ENCODE measurements at places on chromosomes 12 and 14. TPM values are rescaled to one million over a fixed set of nuclear protein-coding genes. Genes with fewer than 3 reads are reported as not detected.

GRCh38 chr12:39619316-39619659 lies 315 bp downstream of the ABCD2 start:
- no peaks in the 10 kb centered on the region for H3K36me3 ChIP-seq
- no peak overlapping the region for H3K27ac ChIP-seq
- no peak for DNase-seq
- peak overlapping the region; percentile 79 for H3K4me3 ChIP-seq
- no peaks in the 10 kb centered on the region for H3K27me3 ChIP-seq
- peaks cover 6% of the 10 kb centered on the region for H3K4me1 ChIP-seq

- H3K27me3 ChIP-seq = no peaks in the 10 kb centered on the region
- no peak overlapping the region for H3K27ac ChIP-seq
- peaks cover 18% of the 10 kb centered on the region for H3K4me1 ChIP-seq
- no peaks in the 10 kb centered on the region for H3K36me3 ChIP-seq
- no peak overlapping the region for H3K4me3 ChIP-seq
These were observed 9.5 kb upstream of the KRT7 start for GRCh38 chr12:52223406-52224039.

GRCh38 chr12:78439666-78440065 lies 424.9 kb upstream of the SYT1 start:
- H3K36me3 ChIP-seq = no peaks in the 10 kb centered on the region
- DNase-seq = no peak
- H3K4me3 ChIP-seq = no peak overlapping the region

RERG gene
- not detected for total RNA-seq

GRCh38 chr12:94080341-94081009 lies 67.9 kb upstream of the PLXNC1 start:
- H3K27ac ChIP-seq = no peak overlapping the region
- no peaks in the 10 kb centered on the region for H3K27me3 ChIP-seq
- H3K4me3 ChIP-seq = no peak overlapping the region
- no peaks in the 10 kb centered on the region for H3K36me3 ChIP-seq
- no peaks in the 10 kb centered on the region for H3K4me1 ChIP-seq
- DNase-seq = no peak

DNA sequence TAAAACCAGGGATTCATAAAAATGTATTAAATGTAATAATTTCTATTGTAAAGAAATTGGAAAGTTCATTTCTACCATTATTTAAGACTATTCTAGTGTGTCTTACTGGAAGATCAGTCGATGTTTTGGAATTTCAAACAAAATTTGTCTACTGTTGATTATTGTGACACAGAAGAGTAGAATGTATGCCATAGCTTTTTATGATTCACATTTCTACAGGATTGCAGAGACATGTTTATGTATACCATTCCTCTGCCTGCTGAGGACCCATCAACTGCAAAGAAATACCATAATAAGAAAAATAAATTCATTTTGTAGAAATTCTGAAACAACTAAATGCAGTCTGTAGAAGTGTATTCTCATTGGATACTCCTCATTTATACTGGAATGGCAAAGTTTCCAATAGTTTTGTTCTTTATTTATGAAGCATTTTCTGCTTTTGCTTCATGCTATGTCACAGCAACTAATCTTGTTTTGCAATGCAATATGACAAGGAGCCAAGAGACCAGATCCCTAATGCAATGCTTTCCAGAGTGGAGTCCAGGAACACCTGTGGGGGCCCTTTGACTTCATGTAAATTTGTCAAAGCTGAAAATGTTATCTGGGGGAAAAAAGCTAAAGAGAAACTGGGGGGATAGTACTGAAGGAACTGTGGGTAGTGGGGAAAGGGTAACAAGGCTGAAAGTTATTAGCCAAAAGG lies 172.9 kb upstream of the LRIG3 start:
- no peak for DNase-seq
- no peaks in the 10 kb centered on the region for H3K36me3 ChIP-seq
- H3K4me3 ChIP-seq = no peak overlapping the region

DNA sequence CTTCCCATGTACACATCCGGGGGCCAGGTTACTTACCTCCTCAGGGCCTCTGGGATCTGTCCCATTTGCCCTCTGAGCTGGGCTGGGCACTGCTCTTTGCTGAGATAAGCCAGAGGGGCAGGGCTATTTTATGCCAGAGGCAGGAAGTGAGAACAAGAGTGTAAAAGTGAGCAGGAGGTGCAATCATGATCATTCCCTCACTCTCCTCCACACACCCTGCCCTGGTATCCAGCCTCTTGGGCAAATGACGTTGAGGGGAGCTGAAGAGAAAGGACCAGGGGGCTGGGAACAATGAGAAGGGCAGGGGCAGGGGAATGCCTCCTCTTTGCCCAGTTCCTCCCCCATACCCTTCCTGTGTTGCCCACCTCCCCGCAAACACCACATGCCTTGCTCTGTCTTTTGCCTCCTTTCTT lies 4.2 kb downstream of the LPAR5 start:
- peaks cover 5% of the 10 kb centered on the region for H3K4me1 ChIP-seq
- H3K36me3 ChIP-seq = no peaks in the 10 kb centered on the region
- no peaks in the 10 kb centered on the region for H3K27me3 ChIP-seq
- DNase-seq = no peak

ZNF891 gene
- total RNA-seq = 1.2 TPM

DNA sequence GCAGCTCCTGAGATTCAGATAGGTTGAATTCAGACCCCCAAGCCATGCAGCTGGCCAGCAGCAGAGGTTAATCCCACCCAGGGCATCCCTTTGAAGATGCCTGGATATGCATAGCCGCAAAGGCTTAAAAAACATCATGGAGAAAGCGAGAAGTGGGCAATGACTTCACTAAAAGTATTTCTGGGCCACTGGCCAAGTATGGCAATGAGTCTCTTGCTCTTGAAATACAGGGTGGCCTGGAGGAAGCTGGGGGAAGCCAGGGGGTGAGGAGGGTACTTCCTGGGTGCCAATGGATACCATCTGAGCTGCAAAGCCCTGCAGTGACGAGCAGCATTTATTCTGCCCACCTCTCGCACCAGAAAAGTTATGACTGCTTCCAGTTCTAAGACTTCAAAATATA lies 539.3 kb upstream of the TBX3 start:
- DNase-seq = peak; percentile 77
- no peaks in the 10 kb centered on the region for H3K27me3 ChIP-seq

GRCh38 chr12:7439579-7440505 lies 4.1 kb downstream of the CD163L1 start:
- peak; percentile 45 for DNase-seq
- no peak overlapping the region for H3K27ac ChIP-seq
- no peaks in the 10 kb centered on the region for H3K36me3 ChIP-seq
- no peaks in the 10 kb centered on the region for H3K27me3 ChIP-seq
- no peaks in the 10 kb centered on the region for H3K4me1 ChIP-seq

GRCh38 chr12:101107032-101107763 lies 102.8 kb downstream of the SLC5A8 start:
- H3K4me3 ChIP-seq = no peak overlapping the region
- H3K27ac ChIP-seq = no peak overlapping the region
- H3K4me1 ChIP-seq = no peaks in the 10 kb centered on the region
- H3K36me3 ChIP-seq = no peaks in the 10 kb centered on the region
- no peak for DNase-seq

DNA sequence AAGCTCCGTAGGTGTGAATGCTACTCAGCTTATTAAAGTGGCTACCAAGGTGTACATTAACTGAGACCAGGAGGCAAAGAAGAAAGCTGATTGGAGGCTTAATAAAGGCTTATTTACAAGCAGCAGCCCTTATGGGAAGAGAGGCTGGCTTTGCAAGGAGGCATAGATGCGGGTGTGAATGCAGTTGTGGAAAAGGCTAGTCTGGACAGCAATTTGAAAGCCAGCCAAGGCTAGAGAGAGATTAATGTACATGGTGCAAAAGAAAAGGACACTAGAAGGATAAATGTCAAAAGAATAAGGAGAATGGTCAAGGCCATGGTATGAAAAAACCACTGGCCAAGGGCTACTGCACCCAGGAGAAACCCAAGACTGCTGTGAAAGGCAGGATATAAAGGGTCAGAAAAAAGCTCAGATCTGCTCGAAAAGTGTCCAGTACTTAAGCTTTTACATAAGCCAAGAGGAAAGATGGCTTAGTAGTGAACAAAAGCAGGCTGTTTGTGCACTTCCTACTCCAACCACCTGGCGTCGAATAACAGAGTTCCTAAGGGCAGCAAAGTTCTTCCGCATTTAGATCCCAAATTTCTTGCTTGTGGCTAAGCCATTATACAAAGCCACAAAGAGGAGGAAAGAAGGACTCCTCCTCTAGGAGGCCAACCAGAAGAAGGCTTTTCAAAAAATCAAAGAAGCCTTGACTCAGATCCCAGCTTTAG lies 24.0 kb downstream of the KLRK1 start:
- no peaks in the 10 kb centered on the region for H3K27me3 ChIP-seq
- H3K4me1 ChIP-seq = peaks cover 34% of the 10 kb centered on the region
- DNase-seq = peak; percentile 42
- H3K27ac ChIP-seq = peak overlapping the region; percentile 75

DNA sequence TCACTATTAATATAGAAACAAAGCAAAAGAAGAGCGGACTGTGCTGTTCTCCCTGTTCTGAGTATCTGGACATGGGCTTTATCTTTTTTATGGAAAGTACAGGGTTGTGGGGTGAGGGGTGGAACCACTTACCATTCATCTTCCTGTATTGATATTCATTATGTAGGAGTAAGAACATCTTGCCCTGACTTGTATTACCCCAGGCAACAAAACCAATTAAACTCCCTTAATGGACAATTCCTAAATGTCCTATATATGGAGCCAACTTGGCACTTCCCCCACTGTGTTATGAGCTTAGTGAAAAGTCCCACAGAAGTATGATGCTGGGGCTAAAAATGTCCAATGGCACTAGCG lies 139.9 kb upstream of the KRR1 start:
- H3K36me3 ChIP-seq = no peaks in the 10 kb centered on the region
- peak overlapping the region; percentile 65 for H3K27ac ChIP-seq
- peak; percentile 53 for DNase-seq
- H3K4me1 ChIP-seq = peaks cover 5% of the 10 kb centered on the region
- H3K27me3 ChIP-seq = no peaks in the 10 kb centered on the region

DNA sequence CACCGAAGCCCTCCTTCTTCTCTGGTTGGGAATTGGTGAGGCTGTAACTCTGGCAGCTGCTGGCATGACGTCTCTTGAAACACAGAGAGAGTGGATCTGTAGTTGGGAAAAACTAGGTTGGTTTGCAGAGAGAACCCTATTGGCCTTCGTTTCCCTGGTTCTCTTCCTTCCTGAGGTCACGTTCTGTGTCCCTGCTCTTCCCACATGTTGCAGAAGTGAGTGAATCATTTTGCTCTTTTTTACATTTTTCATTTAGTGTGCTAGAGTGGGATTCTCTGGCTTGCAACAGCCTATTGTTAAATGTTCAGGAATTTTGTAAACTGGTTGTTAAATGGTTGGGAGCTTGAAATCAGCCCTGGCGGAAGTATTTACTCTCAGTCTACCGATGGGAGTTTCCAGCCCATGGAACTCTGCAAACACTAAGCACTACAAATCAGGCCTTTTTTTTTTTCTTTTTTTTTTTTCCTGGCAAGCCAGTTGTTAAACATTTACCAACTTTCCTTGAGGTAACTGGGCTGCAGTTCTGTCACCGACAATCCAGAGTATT lies 26.8 kb upstream of the CKAP4 start:
- H3K4me1 ChIP-seq = no peaks in the 10 kb centered on the region
- H3K27ac ChIP-seq = no peak overlapping the region
- H3K36me3 ChIP-seq = no peaks in the 10 kb centered on the region
- DNase-seq = peak; percentile 22
- H3K27me3 ChIP-seq = peaks cover under 1% of the 10 kb centered on the region

ESPL1 gene
- total RNA-seq = 1.2 TPM

DNA sequence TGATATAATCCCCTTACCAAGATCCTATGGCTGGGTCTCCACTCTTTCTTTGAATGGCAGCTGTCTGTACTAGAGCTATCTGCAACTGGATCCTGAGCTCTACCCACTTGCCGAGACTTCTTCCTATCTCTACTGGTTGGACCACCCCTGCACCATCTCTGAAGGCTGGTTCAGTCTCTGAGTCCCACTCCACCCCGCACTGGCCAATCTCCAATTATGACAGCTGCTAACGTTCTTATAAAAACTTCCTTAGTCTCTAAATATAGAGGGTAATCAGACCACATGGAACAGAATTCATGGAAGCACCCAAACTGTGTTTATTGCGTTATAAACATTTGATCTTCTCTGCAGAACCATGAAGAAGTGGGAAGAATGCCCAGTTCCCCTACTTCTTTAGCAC lies 186.6 kb upstream of the EEA1 start:
- H3K4me1 ChIP-seq = peaks cover 3% of the 10 kb centered on the region
- H3K36me3 ChIP-seq = no peaks in the 10 kb centered on the region
- H3K27me3 ChIP-seq = no peaks in the 10 kb centered on the region
- no peak overlapping the region for H3K4me3 ChIP-seq
- no peak for DNase-seq
- H3K27ac ChIP-seq = no peak overlapping the region

B4GALNT1 gene
- total RNA-seq = 2.6 TPM

P3H3 gene
- 101 TPM for total RNA-seq

- no peak overlapping the region for H3K27ac ChIP-seq
- H3K27me3 ChIP-seq = peaks cover 26% of the 10 kb centered on the region
- no peaks in the 10 kb centered on the region for H3K36me3 ChIP-seq
- no peak overlapping the region for H3K4me3 ChIP-seq
- no peak for DNase-seq
- no peaks in the 10 kb centered on the region for H3K4me1 ChIP-seq
These were observed 14.1 kb downstream of the FIGNL2 start for GRCh38 chr12:51834411-51834810.

GRCh38 chr12:125029761-125030358 lies 35.4 kb upstream of the AACS start:
- peak; percentile 8 for DNase-seq
- H3K36me3 ChIP-seq = no peaks in the 10 kb centered on the region
- H3K4me3 ChIP-seq = no peak overlapping the region
- no peaks in the 10 kb centered on the region for H3K27me3 ChIP-seq
- no peaks in the 10 kb centered on the region for H3K4me1 ChIP-seq

CARMIL3 gene
- total RNA-seq = 0.34 TPM

DNA sequence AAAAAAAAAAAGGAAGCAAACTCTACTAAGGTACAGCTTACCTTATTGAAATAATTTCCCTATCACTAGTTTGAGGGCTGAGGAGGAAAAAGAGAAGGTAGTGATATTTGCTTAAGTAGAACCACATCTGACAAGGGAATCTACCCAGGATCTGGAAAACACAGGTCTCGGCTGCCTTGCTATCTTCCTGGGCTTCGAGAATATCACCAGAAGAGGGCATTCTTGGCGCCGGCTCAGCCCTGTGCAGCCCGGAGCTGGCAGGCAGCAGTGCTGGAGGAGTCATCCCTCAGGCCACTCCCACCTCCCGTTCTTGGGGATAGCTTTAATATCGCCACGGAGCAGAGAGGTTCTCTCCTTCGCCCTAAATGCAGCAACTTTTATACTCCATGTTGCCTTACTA lies 1181.2 kb downstream of the VRK1 start:
- H3K36me3 ChIP-seq = no peaks in the 10 kb centered on the region
- H3K27me3 ChIP-seq = no peaks in the 10 kb centered on the region
- DNase-seq = peak; percentile 61

GRCh38 chr12:47184813-47185212 lies 105.1 kb upstream of the AMIGO2 start:
- no peak overlapping the region for H3K27ac ChIP-seq
- H3K4me3 ChIP-seq = no peak overlapping the region
- DNase-seq = no peak
- no peaks in the 10 kb centered on the region for H3K36me3 ChIP-seq
- H3K4me1 ChIP-seq = peaks cover 16% of the 10 kb centered on the region
- H3K27me3 ChIP-seq = no peaks in the 10 kb centered on the region

KRT85 gene
- not detected for total RNA-seq
